ENCODE measurements at places on chromosomes 6 and 20.

GRCh38 chr6:95087394-95088097 lies 489.8 kb upstream of the MANEA start:
- DNase-seq, result no peak

- no peak for DNase-seq
These were observed 129.3 kb upstream of the KCNK16 start for GRCh38 chr6:39451831-39452230.

DNA sequence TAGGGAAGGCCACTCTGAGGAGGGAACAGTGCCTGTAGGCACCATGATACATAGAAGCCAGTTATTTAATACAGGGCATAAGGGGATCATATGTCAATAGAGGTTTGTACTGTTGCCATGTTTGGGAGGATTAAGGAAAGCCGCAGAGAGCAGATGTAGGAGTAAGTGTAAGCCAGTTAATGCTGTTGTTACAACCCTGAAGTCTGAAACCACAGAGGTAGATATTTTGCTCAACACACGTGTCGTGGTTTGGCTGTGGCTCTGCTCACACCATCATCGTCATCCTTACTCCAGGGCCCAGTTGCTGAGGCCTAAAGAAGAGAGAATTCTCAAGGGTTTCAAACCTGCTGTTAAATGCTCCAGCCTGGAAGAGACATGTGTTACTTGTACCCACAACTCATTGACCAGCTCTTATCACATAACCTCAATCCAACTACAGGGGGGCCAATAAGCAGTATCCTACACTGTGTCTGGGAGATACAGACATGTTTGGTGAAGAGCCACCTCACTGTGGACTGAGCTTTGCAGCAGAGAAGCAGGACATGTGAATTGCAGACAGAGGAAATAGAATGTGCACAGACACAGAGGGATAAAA lies 31.0 kb upstream of the PSMF1 start:
- no peak for DNase-seq

DNA sequence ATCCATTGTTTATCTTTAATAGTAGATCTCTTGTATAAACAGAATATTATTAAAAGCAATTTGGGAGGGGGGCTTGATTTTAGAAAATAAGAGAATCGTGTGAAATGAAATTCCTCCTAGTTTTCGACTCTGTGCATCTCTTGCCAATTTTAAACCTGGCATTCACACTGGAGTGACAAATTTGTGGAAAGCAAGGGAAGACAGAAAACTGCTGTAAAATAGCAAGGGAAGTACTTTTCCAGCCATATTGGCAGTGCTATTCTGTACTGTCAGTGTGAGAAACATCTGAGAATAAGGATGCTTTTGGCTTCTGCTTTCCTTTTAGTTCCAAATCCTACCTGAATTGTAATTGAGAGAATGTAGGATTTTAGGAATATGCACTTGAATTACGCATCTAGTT lies 40.2 kb downstream of the TOP1 start:
- DNase-seq, result no peak

DNA sequence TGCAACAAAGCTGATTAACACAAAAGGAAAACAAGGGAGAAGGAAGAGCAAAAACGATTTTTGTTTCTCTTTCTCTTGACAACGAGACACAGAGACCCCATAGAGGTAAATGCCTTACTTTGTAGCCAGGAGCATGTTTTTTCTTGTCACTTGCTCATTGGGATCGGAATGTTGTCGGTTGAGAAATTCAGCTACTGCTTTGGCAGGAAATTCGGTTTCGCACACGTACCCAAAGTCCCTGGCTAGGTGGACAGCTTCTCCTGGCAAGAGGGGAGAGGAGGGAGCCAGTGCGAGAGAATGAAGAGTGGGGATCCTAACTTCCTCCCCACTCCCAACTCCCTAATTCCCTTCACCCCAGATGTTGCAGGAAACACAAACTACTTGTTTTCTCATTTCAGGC lies 14.5 kb downstream of the TFAP2A start:
- no peak for DNase-seq

DNA sequence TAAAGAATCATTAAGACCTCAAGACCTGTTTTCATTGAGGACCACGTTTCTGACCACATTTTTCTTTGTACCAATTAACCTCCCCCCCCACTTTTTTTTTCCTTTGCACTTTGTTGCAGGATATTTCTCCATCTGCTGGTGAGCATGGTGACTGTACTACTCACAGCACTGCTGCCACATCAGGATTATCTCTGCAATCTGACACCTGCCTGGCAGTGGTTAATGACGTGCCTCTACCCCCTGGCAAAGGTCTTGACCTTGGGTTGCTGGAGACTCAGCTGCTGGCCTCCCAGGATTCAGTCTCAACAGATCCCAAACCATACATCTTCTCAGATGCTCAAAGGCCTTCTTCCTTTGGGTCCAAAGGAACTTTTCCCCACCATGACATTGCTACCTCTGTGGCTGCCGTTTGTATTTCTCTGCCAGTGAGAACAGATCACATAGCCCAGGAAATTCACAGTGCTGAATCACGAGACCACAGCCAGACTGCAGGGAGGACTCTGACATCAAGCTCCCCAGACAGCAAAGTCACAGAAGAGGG lies 46.6 kb upstream of the EDN3 start:
- no peak for DNase-seq

GRCh38 chr20:3744806-3745685 lies 12.6 kb downstream of the HSPA12B start:
- peak; percentile 46 for DNase-seq

- no peak for DNase-seq
These were observed 65.2 kb upstream of the ANKEF1 start for GRCh38 chr20:9969626-9970025.

GRCh38 chr6:124064317-124065113 lies 260.9 kb downstream of the NKAIN2 start:
- DNase-seq, result no peak

DNA sequence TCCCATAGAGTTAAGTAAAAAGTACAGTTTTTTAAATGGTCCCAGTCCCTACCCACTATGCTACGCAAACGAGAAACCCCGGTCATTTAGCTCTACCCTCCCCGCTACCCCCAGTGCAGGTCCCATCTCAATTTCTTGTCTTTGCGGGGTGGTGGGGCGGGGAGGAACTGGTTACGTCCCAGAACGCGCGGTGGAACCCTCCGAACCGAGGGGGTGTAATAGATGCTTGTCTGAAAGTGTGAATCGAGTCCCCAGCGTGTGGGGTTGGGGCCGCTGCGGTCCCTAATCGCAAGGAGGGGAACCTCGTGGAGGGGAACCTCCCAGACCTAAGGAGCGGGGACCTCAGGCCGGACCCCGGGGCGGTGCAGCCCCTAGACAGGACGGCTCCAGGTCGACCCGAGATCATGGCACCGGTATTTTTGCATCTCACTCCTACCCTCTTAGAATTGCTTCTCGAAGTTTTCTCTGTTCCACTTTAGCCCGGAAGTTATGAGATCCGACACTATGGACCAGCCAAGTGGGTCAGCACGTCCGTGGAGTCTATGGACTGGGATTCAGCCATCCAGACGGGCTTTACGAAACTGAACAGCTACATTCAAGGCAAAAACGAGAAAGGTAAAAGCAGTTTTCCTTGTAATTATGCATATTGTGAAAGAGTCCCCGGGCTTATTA lies 779 bp downstream of the HEBP2 start:
- DNase-seq, result no peak

- DNase-seq, result no peak
These were observed 9.9 kb upstream of the ID4 start for GRCh38 chr6:19827247-19827646.

DNA sequence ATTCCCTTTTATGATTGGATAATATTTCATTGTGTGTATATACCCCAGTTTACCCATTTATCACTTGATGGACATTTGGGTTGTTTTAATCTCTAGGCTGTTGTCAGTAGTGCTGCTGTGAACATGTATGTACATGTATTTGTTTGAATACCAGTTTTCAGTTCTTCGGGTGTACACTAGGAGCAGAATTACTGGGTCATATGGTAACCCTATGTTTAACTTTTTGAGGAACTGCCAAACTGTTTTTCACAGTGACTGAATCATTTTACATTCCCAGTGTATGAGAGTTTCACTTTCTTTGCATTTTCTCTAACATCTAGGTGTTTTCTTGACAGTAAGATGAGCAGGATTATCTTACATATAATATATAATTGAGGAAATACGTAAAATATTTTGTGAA lies 44.7 kb upstream of the ADIG start:
- no peak for DNase-seq

- no peak for DNase-seq
These were observed 374.1 kb downstream of the BCKDHB start for GRCh38 chr6:80480421-80481157.

GRCh38 chr20:57162362-57162652 lies 104.1 kb downstream of the BMP7 start:
- DNase-seq, result no peak

DNA sequence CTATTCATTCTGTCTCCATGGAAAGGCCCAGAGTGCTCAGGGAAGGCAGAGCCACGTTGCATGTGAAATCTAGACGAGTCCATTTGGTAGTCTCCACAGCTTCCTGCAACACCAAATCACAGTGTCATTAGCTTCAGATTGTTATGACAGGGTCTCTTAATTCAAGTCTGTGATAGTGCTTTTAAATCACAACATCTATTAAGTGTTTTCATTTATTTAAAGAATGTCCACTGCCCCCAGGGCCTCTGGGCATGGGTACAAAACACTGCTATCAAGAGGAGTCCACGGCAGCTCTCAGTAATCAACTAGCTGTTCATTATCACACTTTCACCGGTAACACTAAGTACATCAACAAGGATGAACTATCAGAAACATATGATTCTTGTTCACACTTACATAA lies 455.9 kb upstream of the JARID2 start:
- no peak for DNase-seq

DNA sequence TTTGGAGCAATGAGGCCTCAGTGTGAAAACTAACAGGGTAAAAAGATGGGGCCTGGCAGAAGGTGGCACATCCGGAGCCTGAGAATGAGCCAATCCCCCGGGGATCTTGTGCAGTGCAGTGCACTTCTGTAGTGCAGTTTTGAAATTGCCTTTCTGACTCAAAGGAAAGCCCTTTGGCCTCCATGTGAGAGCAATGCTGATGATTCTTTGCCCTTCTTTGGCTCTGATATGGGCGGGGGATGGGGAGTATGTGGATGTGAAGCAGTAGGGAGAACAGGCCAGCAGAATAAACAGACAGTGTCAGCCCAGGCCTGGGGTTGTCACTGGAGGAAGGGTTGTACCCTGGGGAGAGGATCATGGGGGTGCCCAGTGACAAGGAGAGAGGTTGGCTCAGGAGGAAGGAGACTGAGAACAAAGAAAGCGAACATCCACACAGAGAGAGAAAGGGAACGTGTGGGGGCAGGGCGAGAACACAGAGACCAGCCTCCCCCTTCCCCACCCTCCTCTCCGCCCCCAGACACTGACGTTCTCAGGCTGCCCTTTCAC lies 351.2 kb downstream of the CDC5L start:
- no peak for DNase-seq

- DNase-seq, result no peak
These were observed 435 bp downstream of the ZSWIM3 start for GRCh38 chr20:45857882-45858216.

GRCh38 chr20:36309643-36310042 lies 3.5 kb downstream of the DLGAP4 start:
- no peak for DNase-seq
